NCI-H1048 (cell line): ENCODE measurements at places on chromosomes 4 and X.

- DNase-seq = no peak
Measured at GRCh38 chr4:172740434-172740833, 428.2 kb upstream of the GALNT7 start.

DNA sequence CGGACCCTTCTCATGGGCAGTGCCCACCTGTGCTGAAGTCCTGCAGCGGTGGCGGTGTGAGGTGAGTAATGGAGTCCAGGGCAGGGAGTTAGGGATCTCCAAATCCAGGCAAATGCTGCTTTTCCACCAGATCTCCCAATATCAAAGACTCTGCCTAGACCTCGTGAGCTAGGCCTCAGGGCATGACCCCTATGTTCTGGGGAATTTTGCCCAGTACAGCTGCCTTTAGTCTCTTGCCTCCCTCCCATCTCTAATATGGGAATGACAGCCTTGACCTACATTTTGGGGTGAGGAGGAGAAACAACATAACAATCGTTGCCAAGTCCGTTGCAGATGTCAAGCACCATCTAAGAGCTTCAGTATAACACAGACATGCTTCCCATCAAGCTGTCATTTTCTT is 7.3 kb downstream of the PAK3 start:
- DNase-seq = no peak

DNA sequence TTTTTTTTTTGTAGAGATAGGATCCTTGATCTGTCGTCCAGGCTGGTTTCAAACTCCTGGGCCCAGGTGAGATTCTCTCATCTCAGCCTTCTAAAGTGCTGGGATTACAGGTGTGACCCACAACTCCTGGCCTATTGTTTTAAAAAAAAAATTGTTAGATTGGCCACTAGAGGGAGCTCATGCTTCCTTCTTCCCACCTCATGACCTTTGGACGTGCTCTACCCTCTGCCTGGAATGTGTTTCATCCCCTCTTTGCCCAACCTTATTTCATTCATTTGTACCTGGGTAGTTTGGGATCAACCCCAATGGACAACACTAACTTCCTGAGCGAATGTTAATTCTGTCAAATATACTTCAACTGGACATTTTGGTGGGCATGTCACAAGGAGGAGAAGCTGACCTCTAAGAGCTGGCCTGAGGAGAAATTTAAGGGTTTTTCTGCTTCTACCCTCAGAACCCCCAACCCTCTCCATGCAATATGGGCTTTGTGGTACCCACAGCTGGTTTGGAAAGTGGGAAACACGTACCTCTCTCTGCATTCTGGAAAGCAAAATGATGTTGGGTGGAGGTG is 6.4 kb downstream of the PPEF2 start:
- DNase-seq = no peak

DNA sequence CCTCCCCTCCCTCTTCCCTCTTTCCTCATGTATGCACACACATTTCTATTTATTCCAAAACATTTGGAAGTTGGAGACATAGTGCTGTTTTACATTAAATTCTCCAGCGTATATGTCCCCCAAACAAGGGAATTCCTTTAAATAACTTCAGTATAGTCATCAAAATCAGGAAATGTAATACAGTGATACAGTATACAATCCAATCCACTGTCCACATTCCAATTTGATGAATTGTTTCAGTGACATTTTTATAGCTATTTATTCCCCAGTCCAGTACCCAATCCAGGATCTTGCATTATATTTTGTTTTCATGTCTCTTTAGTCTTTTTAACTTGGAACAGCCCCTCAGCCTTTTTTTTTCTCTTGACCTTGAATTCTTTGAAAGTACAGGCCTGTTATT is 233.0 kb downstream of the DKK2 start:
- no peak for DNase-seq

- DNase-seq = no peak
Measured at GRCh38 chr4:52813546-52813945, 48.6 kb upstream of the RASL11B start.
